ENCODE measurements at places on chromosomes 3 and 15. TPM values are rescaled to one million over a fixed set of nuclear protein-coding genes. Genes with fewer than 3 reads are reported as not detected.

INKA1 gene
- 13.8 TPM for total RNA-seq

ZNF660 gene
- 7.5 TPM for total RNA-seq

ARRDC4 gene
- total RNA-seq = 13.6 TPM

LMAN1L gene
- not detected for total RNA-seq

LDHAL6B gene
- not detected for total RNA-seq

NUTM1 gene
- not detected for total RNA-seq

WDR72 gene
- 1.1 TPM for total RNA-seq

AEN gene
- total RNA-seq = 17.4 TPM

CAPN3 gene
- 18.9 TPM for total RNA-seq

SLC24A5 gene
- not detected for total RNA-seq

ALDH1A3 gene
- 24.2 TPM for total RNA-seq

GP9 gene
- not detected for total RNA-seq

CPNE9 gene
- total RNA-seq = 0.29 TPM

HRH1 gene
- total RNA-seq = 10.5 TPM

RASL12 gene
- 32.8 TPM for total RNA-seq

SLC35G2 gene
- total RNA-seq = 4.0 TPM

All from ureter (tissue), 1 donor.